Stimulated activated CD4-positive, alpha-beta T cell treated with anti-CD3 and anti-CD28 coated beads, Interleukin-15, amount 100 ng/mL, for 48 hours (primary cell): ENCODE measurements at places on chromosomes 3 and 15.

- DNase-seq = peak; percentile 29
Observed at GRCh38 chr3:67349551-67350174, 304.7 kb downstream of the SUCLG2 start.

DNA sequence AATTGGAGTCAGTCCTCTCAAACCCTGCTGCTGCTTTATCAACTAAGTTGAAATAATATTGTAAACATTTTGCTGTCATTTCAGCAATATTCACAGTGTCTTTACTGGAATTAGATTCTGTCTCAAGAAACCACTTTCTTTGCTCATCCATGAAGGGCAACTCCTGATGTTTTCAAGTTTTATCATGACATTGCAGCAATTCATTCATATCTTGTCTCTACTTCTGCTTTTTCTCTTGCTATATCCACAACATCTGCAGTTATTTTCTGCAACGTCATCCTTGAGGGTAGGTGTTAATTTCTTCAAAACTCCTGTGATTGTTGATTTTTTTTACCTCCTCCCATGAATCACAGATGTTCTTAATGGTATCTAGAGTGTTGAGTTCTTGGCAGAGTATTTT lies 181.6 kb downstream of the EPHA6 start:
- DNase-seq = no peak

GRCh38 chr15:32866454-32867312 lies 148.9 kb downstream of the GREM1 start:
- DNase-seq = no peak

- DNase-seq = no peak
Observed at GRCh38 chr15:51526955-51527354, 95.6 kb downstream of the DMXL2 start.

DNA sequence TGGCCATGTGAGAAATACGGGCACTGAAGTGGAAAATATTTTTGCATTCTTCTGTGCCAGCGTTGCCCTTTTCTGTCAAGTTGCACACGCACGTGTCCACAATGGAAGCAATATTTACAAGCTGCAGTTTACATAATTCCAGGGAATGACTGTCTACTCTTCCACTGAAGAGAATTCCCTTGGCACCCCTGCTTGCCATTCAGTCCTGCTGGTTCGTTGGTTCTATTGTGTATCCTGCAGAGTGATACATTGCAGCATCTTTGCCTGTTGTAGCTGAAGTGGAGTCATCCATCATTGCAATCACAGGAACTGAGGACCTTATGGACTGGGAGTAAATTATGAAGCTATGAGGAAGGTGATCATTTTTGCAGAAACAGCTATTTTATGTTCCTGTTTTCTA lies 759.4 kb downstream of the ROBO2 start:
- no peak for DNase-seq

DNA sequence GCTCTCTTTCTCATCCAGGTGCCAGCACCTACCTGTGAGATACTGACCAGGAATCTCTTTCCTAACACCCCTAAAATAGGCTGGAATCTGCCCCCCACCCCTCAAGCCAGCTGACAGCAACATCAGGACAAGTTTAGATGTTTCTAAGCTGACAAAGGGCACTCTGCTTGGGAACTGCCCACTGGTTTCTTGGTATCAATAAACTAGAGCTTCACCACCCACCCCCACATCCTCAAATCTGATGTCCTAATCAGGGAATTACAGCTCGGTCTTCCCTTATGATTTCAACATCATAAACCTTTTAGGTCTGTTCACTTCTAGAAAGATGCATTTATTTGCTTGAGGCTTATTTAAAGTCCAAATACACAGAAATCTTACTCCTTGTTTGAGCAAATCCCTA lies 34.7 kb downstream of the CEP19 start:
- DNase-seq = no peak

GRCh38 chr3:101791778-101792177 lies 12.8 kb downstream of the NXPE3 start:
- no peak for DNase-seq

DNA sequence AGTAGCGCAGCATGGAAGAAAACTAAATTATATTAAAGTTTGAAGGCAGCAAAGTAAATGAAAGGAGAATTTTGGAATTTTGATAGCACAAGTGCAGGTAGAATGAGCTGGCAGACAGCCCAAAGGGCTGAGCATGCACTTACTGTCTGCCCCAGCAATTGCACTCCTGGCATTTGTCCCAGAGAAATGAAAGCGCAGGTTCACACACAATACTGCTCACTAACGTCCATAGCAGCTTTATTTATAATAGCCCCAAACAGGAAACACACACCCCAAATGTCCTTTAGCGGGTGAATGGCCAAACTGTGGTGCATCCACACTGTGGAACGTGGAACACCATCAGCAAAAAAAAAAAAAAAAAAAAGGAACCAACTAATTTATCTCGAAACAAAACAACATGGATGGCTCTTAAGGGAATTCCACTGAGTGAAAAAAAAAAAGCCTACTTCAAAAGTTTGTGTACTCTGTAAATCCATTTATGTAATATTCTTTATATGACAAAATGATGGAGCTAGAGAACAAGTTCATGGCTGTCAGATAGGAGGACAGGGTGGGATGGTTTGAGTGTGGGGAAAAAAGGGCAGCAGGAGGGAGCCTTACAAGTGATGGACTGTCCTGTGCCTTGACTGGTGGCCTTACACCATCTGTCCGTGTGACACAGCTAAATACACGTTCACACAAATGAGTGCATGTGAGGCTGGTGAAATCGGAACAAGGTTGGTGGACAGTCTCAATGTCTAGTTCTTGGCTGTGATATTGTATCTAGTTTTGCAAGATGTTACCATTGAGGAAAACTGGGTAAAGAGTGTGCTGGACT lies 6.0 kb upstream of the TM2D3 start:
- DNase-seq = no peak

- no peak for DNase-seq
Observed at GRCh38 chr3:5058471-5058951, 63.6 kb upstream of the ARL8B start.
